ENCODE measurements at places on chromosomes 5 and 9.

DNA sequence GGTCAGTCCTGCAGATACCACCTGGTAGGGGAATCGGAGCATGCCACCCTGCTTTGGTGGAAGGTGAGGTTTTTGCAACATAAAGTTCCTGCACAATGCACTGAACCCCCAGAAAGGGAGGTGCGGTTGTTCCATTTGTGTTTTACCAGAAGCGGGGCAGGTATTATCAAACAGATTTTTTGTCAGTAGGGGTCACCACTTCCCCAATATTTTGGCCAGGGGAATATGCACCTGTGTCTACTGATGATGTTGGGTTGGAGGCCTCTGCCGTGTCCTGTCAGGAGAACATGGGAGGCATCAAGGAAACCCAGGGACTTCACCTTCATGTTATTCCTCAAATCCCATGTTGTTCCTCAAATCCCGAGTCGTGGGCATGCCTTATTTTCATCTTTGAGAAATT, 438.7 kb downstream of the NTRK2 start:
- no peak for DNase-seq

- no peak for DNase-seq
These were observed 2.2 kb downstream of the SARDH start for GRCh38 chr9:133735931-133736330.

- no peak for DNase-seq
These were observed 1.3 kb downstream of the PCDHGC4 start for GRCh38 chr5:141486091-141486490.

- DNase-seq = no peak
These were observed 44.0 kb upstream of the SVEP1 start for GRCh38 chr9:110623462-110624025.
